ENCODE measurements at places on chromosomes 12 and 14.

DNA sequence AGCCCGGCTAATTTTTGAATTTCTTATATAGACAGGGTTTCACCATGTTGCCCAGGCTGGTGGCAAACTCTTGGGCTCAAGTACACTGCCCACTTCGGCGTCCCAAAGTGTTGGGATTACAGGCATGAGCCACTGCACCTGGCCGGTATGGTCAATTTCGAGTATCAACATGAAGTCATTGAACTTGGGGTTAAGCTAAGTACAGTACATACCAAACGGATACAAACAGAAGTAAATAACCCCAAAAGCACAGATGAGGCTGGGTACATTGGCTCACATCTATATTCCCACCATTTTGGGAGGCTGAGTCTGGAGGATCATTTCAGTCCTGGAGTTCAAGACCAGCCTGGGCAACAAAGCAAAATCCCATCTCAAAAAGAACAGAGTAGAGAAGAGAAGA, 13.0 kb upstream of the PSMD9 start:
- DNase-seq: no peak

GRCh38 chr12:124756166-124756565, 107.5 kb downstream of the SCARB1 start:
- DNase-seq: no peak

DNA sequence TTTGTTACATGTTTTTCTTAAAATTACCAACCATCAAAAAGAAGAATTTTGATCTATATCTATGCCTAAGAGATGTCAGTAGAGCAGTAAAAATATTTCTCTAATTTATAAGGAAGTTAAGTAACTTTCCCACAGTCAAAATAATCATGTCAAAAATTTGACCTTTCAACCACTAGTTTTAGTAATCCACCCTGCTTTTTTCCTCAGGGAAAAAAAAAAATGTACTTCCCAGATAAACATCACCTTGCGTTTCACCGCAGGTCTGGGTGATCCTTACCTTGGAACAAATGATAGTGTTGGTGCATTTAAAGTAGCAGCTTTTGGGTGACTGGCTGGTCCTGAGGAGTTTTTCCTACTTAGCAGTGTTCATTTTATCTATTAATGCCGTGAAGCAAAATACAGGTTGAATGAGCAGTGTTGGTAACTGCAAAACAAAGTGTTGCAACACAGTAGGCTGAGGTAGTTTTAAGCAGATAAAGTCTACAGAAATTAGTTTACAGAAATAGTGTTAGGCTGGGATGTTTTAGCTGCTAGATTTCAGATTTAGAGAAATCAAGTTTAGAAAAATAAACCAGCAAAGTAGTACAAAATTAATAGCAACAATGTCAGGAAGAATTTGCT, 137.2 kb upstream of the DNM1L start:
- DNase-seq: no peak

DNA sequence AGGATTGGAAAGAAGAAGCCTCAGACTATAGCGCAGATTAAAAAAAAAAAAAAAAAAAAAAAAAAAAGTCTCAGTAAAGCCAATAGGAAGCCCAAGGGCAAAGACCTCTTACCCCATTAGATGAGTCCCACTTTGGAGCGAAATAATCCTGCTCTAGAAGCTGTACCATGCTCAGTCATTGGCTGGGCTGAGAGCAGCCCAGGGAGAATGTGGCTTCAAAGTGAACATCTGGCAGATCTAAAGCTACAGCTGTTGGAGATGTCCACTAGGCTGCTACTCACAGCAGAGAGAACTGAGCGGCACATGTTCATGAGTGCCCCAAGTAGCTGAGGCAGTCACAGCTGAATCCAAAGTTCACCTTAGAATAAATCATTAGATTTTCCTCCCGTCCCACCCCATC, 560.9 kb downstream of the MED13L start:
- DNase-seq: no peak

- no peak for DNase-seq
Observed at GRCh38 chr12:96514328-96514727, 25.0 kb downstream of the CFAP54 start.

DNA sequence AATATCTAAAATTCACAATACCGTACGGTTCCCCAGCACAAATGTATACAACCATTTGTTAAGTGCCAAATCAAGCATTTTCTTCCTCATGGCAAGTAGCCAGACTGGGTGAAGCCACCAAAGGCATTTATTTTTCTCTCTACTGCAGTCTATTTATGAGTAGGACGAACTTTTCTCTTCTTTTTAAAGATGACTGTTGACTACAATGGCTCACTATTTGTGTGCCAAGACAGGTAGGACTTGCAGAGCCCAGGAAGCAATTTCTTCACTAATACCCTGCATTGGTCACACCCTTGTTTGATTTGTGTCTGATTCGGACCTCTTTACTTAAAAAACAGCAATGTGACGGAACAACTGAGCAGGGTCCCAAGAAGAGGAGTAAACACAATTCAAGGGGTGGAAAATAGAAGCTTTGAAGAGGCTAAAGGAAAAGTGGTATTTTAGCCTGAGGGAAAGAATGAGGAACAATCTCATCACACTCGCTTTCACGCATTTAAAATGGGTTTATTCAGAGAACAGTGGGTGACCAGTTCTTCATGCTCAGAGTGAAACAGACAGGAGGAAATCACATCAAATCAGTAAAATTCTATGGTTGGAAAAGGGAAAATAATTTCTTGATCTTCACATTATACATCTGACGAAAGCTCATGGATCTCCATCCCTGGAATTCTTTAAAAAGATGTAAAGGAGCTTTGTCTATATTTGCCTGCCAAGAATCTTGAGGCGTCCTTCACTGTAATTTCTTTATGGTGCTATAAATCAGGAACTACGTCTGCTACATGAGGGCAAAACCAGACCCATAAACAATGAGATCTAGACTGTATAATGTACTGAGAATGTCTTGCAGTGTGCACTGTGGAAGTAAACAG, 183.8 kb downstream of the PPM1H start:
- no peak for DNase-seq

DNA sequence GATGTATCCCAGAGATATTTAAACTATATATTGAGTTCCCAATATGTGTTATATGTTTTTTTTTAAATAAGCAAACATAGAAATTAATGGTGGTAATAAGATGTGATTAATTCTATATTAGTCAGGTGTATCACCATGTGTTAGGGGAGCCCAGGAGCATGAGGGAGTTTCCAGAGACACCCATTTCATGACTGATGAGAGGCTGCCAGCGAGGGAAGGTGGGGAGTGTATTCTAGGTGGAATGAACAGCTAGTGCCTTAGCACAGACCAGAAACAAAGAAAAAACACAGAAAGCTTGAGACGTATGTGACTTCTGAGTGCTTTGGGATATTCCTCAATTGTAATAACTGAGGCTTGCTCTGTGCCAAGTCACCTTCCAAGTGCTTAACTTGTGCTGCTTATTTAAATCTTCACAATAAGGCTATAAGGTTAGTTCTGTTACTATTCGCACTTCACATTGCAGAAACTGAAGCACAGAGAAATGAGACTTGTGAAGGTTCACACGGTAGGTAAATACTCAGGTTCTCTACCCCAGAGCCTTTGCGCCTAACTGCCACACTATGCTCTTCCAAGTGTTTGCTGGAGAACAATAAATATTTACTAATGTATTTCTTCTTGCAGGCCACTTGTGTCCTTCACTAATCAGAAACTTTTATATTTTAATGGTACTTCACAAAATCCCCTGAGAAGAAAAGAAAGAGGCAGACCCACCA, 17.9 kb upstream of the MGP start:
- no peak for DNase-seq

Data from CD4-positive, alpha-beta T cell treated with Interleukin-6 at 100 ng/mL for 8 hours (primary cell).